Memory B cell (primary cell): ENCODE measurements at places on chromosomes 13 and 19.
A peak's percentile ranks its signal among the peaks of the same experiment; 100 is the strongest.

GRCh38 chr19:42303101-42303464, 659 bp upstream of the PAFAH1B3 start:
- peak overlapping the region; percentile 88 for H3K27ac ChIP-seq
- peak overlapping the region; percentile 89 for H3K4me3 ChIP-seq
- no peaks in the 10 kb centered on the region for H3K27me3 ChIP-seq
- no peaks in the 10 kb centered on the region for H3K36me3 ChIP-seq

- H3K4me3 ChIP-seq = no peak overlapping the region
- H3K4me1 ChIP-seq = peaks cover 7% of the 10 kb centered on the region
- H3K27ac ChIP-seq = no peak overlapping the region
Measured at GRCh38 chr19:5985098-5985783, 7.3 kb upstream of the RANBP3 start.

- no peak overlapping the region for H3K27ac ChIP-seq
- H3K36me3 ChIP-seq = no peaks in the 10 kb centered on the region
- no peak overlapping the region for H3K4me3 ChIP-seq
- no peaks in the 10 kb centered on the region for H3K4me1 ChIP-seq
Measured at GRCh38 chr13:79663435-79663834, 182.5 kb downstream of the NDFIP2 start.

DNA sequence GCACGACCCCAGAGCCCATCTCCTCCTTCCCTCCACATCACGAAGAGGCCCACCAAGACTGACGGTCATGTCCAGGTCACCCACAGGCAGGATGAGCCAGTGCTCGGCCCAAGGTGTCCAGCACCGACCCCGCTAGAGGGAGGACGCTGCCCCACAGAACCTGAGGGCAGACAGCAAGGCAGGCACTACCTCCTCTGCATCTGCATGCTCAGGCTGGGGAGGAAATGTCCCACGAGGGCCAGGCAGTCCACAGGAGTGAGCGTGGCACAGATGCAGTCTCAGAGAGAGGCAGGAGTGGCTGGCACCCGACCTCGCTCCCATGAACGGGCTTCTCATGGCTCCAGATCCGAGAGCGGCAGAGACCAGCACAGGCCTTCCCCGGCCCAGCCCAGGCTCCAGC, 133.2 kb downstream of the TUBA3C start:
- H3K4me1 ChIP-seq = no peaks in the 10 kb centered on the region
- H3K27me3 ChIP-seq = peaks cover 3% of the 10 kb centered on the region
- H3K36me3 ChIP-seq = no peaks in the 10 kb centered on the region
- no peak overlapping the region for H3K4me3 ChIP-seq

DNA sequence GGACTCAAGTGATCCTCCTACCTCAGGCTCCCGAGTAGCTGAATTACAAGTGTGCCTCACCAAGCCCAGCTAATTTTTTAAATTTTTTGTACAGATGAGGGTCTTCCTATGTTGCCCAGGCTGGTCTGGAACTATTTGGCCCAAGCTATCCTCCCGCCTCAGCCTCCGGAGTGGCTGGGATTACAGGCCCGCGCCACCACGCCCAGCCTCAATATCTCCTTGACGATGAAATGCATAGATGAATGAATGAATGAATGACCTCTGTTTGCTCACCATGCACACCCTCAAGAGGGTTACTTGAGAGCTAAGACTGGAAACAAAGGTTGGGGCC, 14.9 kb upstream of the AP1M2 start:
- H3K36me3 ChIP-seq = peaks cover 4% of the 10 kb centered on the region
- H3K4me3 ChIP-seq = peak overlapping the region; percentile 79
- no peaks in the 10 kb centered on the region for H3K27me3 ChIP-seq
- peaks cover 23% of the 10 kb centered on the region for H3K4me1 ChIP-seq

DNA sequence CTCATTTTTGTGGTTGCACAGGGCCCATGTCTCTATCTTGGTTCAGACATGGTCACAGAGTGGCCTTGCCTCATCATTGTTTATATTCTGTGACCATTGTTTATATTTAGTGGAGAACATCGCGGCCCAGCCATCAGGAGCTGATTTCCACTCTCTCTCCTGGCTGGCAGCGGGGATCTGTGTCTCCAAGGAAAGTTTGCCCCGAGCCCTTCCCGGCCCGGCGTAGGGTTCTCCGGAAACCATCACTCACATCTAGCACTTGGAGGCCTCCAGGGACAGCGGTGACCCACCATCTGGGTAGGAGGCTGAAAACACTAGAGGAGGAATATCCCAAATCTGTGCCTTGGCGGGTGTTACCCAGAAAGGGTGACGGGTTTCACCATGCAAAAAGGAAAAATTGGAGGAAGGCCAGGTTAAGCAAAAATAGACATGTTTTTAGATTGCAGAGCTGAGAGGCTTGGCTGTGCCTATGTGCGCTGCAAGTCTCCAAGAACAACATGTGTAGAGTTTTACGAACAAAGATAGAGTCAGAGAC, 726 bp upstream of the ZNF358 start:
- peaks cover 9% of the 10 kb centered on the region for H3K4me1 ChIP-seq
- peak overlapping the region; percentile 91 for H3K4me3 ChIP-seq
- peak overlapping the region; percentile 62 for H3K27ac ChIP-seq
- peaks cover 13% of the 10 kb centered on the region for H3K27me3 ChIP-seq
- peaks cover 5% of the 10 kb centered on the region for H3K36me3 ChIP-seq

DNA sequence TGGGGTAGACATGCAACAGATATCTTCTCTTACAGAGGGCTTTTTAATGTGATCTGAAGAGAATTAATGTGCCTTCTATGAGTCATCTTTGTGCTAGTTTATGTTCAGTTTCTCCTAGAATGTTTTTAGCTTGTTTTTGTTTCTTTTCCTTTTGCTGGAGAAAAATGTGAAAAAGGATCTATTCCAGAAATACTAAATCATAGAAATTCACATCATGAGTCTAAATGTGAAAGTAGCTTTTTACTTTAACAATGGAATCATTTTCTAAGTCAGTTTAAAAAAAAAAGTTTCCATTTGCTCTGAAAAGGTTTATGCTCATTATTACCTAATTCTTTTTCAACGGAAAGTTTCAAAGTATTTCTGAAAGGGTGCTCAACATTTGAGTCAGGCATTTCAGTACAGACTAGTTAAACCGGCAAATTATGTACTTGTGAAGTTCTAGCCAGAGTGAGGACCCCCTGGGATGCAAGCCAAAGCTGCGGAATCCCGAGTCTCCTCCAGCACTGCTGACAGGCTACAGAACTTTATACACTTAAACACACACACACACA, 72.9 kb downstream of the SPATA13 start:
- no peak overlapping the region for H3K27ac ChIP-seq
- peaks cover 1% of the 10 kb centered on the region for H3K27me3 ChIP-seq
- no peak overlapping the region for H3K4me3 ChIP-seq
- peaks cover 3% of the 10 kb centered on the region for H3K36me3 ChIP-seq
- H3K4me1 ChIP-seq = no peaks in the 10 kb centered on the region
- no peak for DNase-seq

DNA sequence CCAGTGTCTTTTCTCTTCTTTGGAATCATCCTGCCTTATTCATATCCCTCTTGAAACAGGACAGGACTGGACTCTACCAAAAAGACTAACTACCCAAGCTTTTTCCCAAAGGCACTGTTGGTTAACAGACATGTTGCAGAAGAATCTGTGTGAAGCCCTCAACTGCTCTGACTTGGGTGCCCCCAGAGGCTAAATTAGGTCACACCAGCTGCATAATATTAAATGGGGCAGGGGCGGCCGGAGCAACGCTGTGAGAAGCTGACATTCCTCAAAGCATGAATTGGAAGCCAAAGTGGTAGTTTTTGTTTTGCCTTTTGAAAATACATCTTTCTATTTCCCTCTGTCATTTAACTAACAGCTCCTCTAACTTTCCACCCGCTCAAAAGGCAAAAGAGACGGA, 185.9 kb downstream of the LHFPL6 start:
- H3K27ac ChIP-seq = no peak overlapping the region
- DNase-seq = no peak
- peaks cover 7% of the 10 kb centered on the region for H3K27me3 ChIP-seq
- no peak overlapping the region for H3K4me3 ChIP-seq
- no peaks in the 10 kb centered on the region for H3K4me1 ChIP-seq

DNA sequence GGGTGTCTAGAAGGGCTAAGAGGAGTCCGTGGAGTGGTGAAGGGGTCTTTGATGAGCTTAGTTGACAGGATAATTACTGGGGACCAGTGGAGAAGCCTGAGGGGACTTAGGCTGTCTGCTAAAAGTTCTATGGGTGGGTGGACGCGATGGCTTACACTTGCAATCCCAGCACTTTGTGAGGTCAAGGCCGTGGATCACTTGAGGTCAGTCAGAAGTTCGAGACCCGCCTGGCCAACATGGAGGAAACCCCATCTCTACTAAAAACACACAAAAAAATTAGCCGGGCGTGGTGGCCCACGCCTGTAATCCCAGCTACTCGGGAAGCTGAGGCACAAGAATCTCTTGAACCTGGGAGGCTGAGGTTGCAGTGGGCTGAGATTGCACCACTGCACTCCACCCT, 2.8 kb upstream of the GSK3A start:
- H3K4me1 ChIP-seq = peaks cover 17% of the 10 kb centered on the region
- no peaks in the 10 kb centered on the region for H3K36me3 ChIP-seq
- H3K27ac ChIP-seq = peak overlapping the region; percentile 83
- no peaks in the 10 kb centered on the region for H3K27me3 ChIP-seq
- no peak for DNase-seq
- H3K4me3 ChIP-seq = no peak overlapping the region

DNA sequence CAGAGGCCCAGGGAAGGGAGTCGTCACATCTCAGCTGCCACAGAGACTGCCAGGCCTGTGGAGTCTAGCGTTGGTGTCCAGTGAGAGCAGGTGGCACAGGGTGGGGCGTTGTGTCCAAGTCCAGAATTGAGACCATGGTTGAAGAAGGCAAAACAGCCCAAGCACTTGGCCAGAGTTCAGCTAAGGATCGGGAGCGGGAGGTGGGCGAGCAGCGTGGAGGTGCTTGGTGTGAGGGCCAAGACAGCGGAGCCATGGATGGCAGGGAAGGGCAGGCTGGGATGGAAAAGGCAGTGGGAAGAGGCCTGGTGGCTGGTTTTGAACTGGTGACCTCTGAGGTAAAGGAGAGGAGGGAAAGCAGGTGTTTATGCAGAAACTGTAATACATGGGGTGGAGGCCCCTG, 8.0 kb downstream of the IGFLR1 start:
- no peak overlapping the region for H3K4me3 ChIP-seq
- H3K4me1 ChIP-seq = peaks cover 18% of the 10 kb centered on the region
- no peaks in the 10 kb centered on the region for H3K27me3 ChIP-seq

DNA sequence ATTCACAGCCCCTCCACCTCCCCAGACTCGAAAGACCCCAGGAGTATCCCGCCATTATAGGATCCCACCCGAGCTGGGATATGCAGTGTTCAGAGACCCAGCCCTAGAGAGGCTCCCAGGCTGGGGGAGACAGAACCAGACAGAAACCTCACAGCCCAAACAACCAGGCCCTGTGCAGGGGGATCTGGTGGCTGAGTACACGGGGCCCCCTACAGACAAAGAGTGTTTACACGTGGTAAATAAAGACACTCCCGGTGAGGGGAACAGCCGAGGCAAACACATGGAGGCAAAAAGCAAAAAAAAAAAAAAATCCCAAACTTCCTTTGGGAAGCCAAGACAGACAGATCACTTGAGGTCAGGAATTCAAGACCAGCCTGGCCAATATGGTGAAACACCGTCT, 25.1 kb downstream of the TINCR start:
- H3K4me3 ChIP-seq = no peak overlapping the region
- no peak for DNase-seq
- H3K36me3 ChIP-seq = no peaks in the 10 kb centered on the region
- H3K27me3 ChIP-seq = peaks cover 8% of the 10 kb centered on the region
- H3K4me1 ChIP-seq = peaks cover 2% of the 10 kb centered on the region

DNA sequence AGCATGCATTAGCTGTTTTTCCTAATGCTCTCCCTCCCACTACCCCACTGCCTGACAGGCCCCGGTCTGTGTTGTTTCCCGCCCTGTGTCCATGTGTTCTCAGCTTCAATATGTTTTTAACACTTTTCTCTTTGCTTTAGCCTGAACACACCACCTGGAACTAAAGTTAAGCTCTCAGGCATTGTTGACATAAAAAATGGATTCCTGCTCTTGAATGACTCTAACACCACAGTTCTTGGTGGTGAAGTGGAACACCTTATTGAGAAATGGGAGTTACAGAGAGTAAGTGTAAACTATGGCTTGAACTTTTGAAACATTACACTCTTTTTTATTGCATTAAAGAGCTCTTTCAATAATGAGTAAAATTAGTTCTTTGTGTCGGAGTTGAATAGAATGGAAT, 70.1 kb downstream of the TDRD3 start:
- H3K36me3 ChIP-seq = peaks cover 24% of the 10 kb centered on the region
- H3K27ac ChIP-seq = no peak overlapping the region
- H3K27me3 ChIP-seq = no peaks in the 10 kb centered on the region
- H3K4me3 ChIP-seq = no peak overlapping the region
- no peak for DNase-seq
- H3K4me1 ChIP-seq = no peaks in the 10 kb centered on the region

GRCh38 chr13:40113643-40114304, 458.3 kb downstream of the COG6 start:
- H3K4me3 ChIP-seq = no peak overlapping the region
- H3K36me3 ChIP-seq = no peaks in the 10 kb centered on the region
- no peaks in the 10 kb centered on the region for H3K27me3 ChIP-seq
- no peak for DNase-seq

DNA sequence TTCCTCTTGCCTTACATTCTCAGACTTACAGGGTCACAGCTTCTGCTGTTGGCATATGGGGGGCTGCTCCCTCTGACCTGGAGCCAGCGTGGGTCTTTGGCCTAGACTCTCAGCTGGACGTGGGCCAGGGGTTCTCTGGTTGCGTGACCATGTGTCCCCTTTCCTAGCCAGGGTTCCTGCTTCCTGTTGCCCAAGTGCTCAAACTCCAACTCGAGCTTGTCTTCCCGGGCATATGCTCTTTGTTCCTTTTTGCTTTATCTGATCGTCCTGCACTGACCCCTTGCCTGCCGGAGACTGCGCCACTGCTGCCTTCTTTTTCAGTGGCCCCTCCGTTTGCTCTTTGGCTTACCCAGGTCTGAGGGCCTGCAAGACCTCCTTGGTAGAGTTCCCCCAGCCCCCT, 25.3 kb upstream of the GPR183 start:
- H3K27me3 ChIP-seq = no peaks in the 10 kb centered on the region
- H3K27ac ChIP-seq = no peak overlapping the region
- H3K36me3 ChIP-seq = peaks cover 19% of the 10 kb centered on the region
- DNase-seq = no peak

- H3K4me3 ChIP-seq = no peak overlapping the region
- H3K36me3 ChIP-seq = no peaks in the 10 kb centered on the region
- no peak overlapping the region for H3K27ac ChIP-seq
- no peak for DNase-seq
- peaks cover 27% of the 10 kb centered on the region for H3K27me3 ChIP-seq
Measured at GRCh38 chr13:48542581-48543341, 9.9 kb upstream of the RCBTB2 start.

DNA sequence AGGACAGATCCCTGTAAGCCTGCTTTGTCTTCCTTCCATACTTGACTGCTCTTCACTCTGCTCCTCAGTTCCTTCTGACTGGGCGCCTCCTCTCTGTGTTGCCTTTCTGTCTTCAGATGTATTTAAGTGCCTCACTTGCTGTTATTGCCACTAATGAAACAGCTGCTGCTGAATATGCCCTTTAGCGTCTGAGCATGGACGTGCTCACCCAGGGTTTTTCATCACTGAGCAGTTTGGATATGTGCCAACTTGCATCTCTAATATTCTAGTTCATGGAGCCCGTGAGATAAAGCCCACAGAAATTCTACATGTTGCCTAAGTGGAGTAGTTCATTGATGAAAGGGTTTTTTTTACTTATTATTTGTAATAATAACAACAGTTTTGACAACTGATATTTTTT, 198.2 kb downstream of the MYO16 start:
- no peak overlapping the region for H3K4me3 ChIP-seq
- no peaks in the 10 kb centered on the region for H3K36me3 ChIP-seq
- no peak overlapping the region for H3K27ac ChIP-seq
- no peaks in the 10 kb centered on the region for H3K4me1 ChIP-seq
- no peaks in the 10 kb centered on the region for H3K27me3 ChIP-seq
